ENCODE measurements at places on chromosomes 12 and 14.

GRCh38 chr12:65821336-65821735 lies 2.9 kb upstream of the HMGA2 start:
- no peak for DNase-seq

DNA sequence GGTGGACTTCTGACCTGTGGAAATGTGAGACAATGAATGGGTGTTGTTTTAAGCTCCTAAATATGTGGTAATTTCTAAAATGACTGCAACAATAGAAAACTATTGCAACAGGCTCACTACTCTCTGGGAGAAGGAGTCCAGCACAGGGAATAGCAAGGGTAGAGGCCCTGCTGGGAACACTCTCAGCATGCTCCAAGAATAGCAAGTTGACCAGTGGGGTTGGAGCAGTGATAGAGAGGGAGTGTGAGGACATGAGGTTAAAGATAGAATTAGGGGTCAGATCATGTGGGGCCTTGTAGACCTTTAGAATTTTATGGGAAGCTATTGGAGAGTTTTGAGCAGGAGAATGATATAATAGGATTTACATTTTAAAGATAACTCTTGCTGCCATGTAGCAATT lies 346.7 kb upstream of the CCDC196 start:
- no peak for DNase-seq

GRCh38 chr12:90909069-90909770 lies 45.8 kb downstream of the CCER1 start:
- peak; percentile 64 for DNase-seq

DNA sequence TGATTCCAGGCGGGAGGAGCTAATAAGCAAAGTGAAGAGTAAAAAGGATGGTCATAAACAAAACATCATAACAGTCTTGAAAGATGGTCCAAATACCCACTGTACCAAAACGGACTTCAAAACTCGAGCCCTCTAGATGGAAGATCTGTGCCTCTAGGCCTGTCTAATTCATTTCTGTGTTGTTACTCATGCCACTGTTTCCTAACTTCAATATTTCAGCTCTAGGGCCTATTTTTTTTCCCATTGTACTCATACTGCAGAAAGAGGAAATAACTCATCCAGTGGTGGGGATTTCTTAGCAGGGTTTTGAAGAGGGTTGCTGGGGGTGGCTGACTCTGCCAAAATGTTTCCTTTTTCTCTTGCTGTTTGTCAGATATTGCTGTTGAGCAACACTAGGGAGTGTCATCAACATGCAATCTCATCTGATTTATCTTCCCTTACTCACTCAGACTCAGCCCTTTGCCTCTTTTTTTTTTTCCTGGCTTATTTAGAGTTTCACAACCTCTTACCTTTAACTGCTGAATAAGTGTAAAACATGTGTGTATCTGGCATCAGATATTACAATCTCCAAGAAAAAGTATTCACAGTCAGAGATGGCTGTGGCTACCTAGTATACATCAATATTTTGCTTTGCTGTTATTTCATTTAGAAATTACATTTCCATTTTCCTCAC lies 189.6 kb downstream of the DUSP6 start:
- peak; percentile 97 for DNase-seq

Measured in mesenchymal stem cell (in vitro differentiated cells and primary cell).